ENCODE measurements at places on chromosomes 11 and 22. TPM values are rescaled to one million over a fixed set of nuclear protein-coding genes. Genes with fewer than 3 reads are reported as not detected.
A peak's percentile ranks its signal among the peaks of the same experiment; 100 is the strongest.

Gene SLC35E4
- 3.3 TPM for total RNA-seq

Gene IGSF9B
- 3.9 TPM for total RNA-seq

Gene CD3G
- 20.2 TPM for total RNA-seq

Gene TAF1D
- 115 TPM for total RNA-seq

DNA sequence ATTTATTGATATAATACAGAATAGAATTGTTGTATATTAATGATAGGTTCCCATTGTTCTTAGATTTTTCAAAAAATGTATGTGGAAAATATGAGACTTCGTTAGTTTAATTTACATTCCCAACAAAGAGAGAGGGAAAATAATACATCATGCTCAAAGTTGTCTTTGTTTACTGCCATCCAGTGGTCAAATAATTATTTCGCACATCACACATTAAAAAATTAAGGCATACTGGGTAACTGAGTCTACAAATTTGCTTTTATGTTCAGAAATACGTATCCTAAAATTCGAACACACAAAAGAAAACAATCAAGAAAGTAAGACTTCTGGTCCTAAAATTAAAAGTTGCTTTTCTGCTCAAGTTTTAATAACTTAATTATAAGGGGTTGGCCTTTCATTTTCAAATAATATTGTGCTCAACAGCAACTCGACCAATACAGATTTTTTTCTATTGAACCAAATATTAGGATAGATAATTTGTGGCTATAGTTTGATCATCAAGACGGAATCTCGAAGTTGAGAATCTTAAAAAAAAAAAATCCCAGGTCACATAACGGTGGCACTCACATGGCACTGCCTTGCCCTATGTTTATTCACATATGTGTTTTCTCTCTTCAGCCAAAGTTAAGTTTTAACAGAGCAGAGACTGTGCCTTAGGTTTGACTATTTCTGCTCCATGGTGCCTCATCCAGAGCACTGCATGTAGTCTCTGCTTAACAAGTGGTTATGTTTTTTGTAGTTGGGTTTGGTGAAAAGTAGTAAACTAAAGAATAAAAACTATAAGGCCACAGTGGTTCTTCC is 12.3 kb downstream of the PDGFD start:
- peaks cover 4% of the 10 kb centered on the region for H3K4me1 ChIP-seq
- no peak overlapping the region for H3K27ac ChIP-seq
- H3K27me3 ChIP-seq = no peaks in the 10 kb centered on the region
- no peak for DNase-seq

GRCh38 chr11:116740741-116741140 is 32.0 kb downstream of the BUD13 start:
- no peak for DNase-seq
- H3K4me3 ChIP-seq = no peak overlapping the region
- H3K27ac ChIP-seq = no peak overlapping the region
- H3K27me3 ChIP-seq = no peaks in the 10 kb centered on the region
- no peaks in the 10 kb centered on the region for H3K36me3 ChIP-seq

DNA sequence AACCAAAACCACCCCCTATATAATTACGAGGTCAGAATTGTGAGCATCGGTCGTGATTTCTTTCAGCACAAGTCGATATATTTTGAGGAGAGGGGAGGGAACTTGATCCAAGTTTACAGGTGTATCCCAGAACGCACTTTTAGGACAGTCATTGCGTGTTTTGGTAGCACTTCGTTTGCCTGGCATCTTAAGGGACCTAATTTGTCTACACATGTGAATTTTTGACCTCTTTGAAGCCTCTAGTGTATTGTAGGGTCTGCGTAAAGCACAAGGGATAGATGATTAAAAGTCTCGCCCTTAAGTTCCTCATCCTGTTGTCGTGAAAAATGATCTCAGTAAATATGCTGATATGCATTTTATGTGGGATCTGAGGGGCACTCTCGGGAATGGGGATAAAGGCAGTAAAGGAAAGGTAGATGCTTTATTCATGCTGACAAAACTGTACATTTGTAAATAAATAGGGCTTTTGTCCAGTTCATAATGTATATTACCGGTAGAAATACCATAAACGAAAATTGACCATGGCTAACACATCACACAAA is 632 bp upstream of the CCDC34 start:
- H3K4me3 ChIP-seq = peak overlapping the region; percentile 71
- H3K27ac ChIP-seq = peak overlapping the region; percentile 69
- H3K36me3 ChIP-seq = no peaks in the 10 kb centered on the region
- peaks cover 29% of the 10 kb centered on the region for H3K4me1 ChIP-seq
- DNase-seq = no peak

DNA sequence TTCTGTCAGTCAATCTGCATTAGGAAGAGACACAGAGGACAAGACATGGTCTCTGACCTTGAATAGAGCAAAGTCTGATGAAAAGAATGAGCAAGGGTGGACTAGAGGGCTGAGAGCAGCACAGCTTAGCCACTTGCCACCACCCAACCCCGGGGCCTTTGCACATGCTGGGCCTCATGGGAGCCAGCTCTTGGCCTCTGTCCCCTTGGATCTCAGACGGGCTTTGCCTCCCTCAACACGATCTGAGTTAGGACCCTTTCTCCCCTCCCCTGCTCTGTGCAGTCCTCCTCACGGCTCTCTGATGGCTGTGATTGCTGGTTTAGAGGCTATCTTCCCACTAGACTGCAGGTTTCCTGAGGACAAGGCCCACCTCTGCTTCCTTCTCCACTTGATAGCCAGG is 131.6 kb upstream of the B3GAT1 start:
- no peak overlapping the region for H3K27ac ChIP-seq
- H3K27me3 ChIP-seq = peaks cover 8% of the 10 kb centered on the region
- no peaks in the 10 kb centered on the region for H3K4me1 ChIP-seq
- H3K4me3 ChIP-seq = no peak overlapping the region
- H3K36me3 ChIP-seq = no peaks in the 10 kb centered on the region

DNA sequence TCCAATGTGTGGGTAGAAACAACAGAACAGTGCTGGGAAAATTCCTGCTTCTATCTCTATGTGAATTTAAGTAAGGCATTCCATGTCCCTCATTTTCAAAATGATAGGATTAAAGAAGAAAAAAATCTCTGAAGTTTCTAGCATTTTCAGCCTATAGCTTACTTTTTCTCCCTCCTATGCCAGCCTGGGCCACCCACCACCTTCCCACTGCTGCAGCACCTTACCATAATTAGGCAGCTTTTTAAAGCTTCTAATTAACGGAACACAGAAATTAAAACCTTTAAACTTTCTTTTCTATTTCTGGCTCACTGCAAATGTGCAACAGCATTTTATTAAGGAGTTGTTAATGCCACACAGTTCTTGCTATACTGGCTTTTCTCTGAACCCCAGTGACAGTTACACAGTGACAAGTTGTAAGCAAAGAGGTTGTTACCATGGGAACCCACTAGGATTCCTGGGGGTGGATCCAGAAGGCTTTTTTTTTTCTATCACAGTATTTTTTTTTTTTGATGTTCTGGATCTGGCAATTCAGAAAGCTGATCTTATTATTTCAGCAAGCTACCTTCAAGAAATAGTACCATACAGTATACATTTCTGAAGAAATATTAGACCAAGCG is 20.2 kb downstream of the CELF1 start:
- no peak overlapping the region for H3K4me3 ChIP-seq
- H3K4me1 ChIP-seq = peaks cover 72% of the 10 kb centered on the region
- H3K27me3 ChIP-seq = no peaks in the 10 kb centered on the region
- H3K36me3 ChIP-seq = no peaks in the 10 kb centered on the region
- DNase-seq = no peak

- H3K27me3 ChIP-seq = no peaks in the 10 kb centered on the region
- DNase-seq = no peak
These were observed 92.9 kb downstream of the TRAF6 start for GRCh38 chr11:36417154-36417553.

DNA sequence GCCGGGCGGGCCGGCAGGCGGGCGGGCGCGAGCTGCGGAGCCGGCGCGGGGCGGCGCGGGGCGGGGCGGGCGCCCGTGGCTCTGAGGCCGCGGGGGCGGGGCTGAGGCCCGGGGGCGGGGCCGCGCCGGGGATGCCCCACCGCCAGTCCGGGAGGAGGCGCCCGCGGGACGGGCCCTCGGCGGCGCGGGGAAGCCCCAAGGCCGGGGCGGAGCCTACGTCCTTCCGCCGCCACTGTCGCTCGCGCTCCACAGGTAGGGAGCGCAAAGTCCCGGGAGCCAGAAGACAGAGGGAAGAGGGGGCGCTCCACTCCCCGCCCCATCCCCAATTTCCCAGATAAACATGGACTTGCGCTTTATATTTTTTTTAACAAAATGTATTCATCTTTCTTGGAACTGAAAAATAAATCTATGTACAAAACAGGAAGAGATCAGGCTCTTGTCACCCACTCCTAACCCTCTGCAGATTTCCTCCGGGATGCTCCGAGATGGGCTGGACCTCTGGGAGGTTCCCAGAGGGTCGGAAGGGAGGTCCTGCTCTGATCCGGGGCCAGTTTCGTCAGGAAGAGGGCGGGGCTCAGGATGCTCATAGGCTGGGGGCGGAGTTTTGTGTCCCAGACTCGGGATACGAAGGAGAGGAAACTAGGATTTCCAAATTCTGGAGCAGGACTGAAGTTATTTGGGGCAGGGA is at the start of gene MAP4K2:
MAP4K2 (minus strand) TSS at position 57 of the 688 bp plus-strand sequence. CDS start 65 bp downstream, outside the sequence.
- no peaks in the 10 kb centered on the region for H3K27me3 ChIP-seq
- DNase-seq = peak; percentile 98
- H3K36me3 ChIP-seq = peaks cover 29% of the 10 kb centered on the region

DNA sequence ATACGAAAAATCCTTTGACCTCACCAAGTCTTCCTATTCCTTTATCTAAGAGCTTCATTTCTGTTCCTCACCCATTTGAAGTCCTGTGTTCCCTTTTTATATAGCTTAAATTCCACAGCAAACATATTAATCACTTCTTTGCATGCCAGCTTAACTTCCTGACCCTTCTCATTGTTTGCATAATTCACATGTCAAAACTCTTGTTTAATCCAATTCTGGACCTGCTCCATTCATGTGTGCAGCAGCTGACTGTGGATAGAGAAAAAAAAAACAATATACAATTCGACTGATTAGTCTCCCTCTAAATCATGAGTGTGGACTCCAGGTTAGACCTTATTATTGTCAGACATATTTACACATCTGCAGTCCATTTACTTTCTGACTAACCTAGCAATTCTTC is 991.2 kb upstream of the TENM4 start:
- H3K36me3 ChIP-seq = no peaks in the 10 kb centered on the region
- no peak overlapping the region for H3K27ac ChIP-seq
- no peak overlapping the region for H3K4me3 ChIP-seq
